ENCODE measurements at places on chromosomes 1 and 21.

GRCh38 chr1:204706838-204707509 lies 21.4 kb upstream of the LRRN2 start:
- DNase-seq: no peak

GRCh38 chr1:160419838-160420169 lies 19.4 kb downstream of the VANGL2 start:
- DNase-seq: no peak

DNA sequence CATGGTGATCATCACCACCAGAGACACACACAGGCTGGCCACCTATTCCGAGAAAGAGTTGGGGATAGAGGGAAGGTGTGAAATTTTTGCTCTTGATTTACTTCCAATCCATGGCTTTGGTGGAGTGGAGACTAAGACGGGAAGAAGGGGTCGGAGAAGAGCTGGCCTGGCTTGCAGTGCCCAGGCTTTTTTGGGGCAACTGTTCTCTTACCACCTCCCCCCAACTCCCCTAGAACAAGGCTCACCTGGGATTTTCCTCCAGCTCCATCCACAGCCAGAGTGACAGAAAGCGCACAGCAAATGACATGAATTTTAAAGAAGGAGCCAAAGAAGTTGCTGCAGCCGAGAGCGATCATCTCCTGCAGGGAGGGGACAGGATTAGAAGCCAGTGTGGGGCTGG lies 16.0 kb downstream of the SLC26A9 start:
- no peak for DNase-seq

DNA sequence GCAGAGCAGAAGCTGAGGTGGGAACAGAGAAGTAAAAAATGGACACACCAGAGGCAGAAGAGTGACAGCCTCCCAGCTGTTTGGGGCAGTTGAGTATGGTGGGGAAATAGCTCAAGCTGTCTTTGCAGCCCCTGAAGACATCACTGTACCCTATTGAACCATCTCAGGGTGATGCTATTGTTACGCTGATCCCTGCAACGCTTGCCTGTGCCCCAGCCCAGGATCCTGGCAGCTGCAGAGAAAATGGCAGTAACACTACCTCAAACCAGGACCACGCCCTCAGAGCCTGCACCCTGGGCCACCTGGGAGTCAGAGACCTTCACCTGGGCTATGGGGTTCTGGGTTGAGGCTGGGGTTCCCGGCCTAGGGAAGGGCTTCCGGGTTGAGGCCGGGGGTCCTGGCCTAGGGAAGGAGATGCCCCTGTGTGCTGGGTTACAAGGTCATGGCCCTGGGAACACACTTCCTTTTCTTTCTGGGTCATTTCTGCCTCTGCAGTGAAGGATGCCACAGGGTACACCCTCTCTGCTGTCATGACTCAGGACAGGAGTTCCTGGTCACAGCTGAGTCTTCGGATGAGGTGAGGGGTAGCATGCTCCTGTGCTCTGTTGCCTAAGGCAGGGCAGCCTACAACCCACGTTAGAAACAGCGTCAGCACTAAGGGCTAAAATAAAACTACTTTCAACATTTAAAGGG lies 11.6 kb downstream of the BSND start:
- DNase-seq: no peak

GRCh38 chr1:216310776-216311175 lies 112.5 kb downstream of the USH2A start:
- DNase-seq: no peak

GRCh38 chr1:151494741-151495281 lies 16.4 kb upstream of the CGN start:
- DNase-seq: no peak

DNA sequence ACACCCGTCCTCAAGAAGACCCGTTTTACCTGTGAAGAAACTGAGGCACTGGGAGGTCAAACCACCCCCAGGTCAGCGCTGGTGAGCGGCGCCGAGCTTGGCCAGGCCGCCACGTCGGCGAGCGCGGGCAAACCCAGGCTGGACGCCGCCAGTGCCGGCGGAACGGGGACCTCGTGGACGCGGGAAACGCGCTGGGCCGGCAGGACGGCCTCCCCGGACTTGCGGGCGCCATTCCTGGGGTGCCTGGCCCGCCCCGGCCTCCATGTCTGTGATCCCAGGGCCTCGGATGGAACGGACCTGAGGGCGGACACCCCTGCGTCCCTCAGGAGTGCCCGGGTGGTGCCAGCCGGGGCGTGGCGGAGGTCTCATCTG lies 764 bp upstream of the SUMO3 start:
- no peak for DNase-seq

- DNase-seq: no peak
Measured at GRCh38 chr1:168263130-168263529, 17.5 kb upstream of the TBX19 start.

GRCh38 chr1:50422675-50422945 lies 633 bp downstream of the DMRTA2 start:
- DNase-seq: no peak

DNA sequence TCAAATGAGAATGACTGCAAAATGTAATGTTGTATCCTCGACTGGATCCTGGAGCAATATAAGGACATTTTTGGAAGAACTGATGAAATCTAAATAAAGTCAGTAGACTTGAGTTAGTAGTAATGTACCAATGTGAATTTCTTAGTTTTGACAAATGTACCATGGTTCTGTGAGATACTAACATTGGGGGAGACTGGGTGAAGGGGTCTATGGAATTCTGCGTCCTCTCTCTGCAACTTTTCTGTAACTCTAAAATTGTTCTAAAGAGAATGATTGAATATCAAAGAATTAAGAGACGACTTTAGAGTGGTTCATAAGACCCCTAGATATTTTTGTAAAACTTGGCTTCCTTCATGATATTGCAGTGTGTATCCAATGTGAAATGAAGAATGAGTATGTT lies 59.2 kb upstream of the KAZN start:
- DNase-seq: no peak

- DNase-seq: no peak
Measured at GRCh38 chr21:42151148-42151947, 67.6 kb upstream of the ABCG1 start.

- DNase-seq: no peak
Measured at GRCh38 chr1:217369996-217370551, 260.8 kb downstream of the GPATCH2 start.

DNA sequence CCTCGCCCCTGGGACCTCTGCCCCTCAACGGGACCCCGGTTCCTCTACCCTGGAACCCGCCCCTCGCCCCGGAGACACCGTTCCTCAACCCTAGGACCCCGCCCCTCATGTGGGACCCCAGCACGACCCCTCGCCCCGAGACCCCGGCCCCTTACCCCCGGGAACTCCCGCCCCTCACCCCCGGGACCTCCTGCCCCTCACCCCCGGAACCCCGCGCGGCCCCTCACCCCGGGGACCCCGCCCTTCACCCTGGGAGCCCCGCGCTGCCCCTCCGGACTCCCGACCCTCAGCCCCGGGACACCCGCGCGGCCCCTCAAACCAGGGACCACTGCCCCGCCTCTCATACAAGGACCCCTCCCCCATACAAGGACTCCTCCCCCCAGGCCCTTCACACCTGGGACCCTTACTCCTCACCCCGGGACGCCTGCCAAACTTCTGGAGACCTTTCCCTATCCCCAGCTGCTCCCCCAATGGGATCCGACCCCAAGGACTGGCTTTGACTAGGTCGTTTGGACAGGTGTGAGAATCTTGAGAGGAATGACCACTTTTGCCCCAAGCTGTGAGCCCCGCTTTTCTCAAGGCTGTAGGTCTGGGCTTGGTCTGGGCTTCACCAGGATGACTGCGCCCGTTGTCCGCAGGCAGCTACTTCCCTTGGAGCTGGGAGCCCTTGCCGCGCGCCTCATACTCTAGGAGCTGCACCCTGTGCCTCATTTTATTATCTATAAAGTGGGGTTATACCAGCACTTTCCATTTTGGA lies 843 bp downstream of the DIP2A start:
- DNase-seq: no peak

GRCh38 chr1:154912755-154913154 lies 23.8 kb downstream of the PMVK start:
- no peak for DNase-seq

DNA sequence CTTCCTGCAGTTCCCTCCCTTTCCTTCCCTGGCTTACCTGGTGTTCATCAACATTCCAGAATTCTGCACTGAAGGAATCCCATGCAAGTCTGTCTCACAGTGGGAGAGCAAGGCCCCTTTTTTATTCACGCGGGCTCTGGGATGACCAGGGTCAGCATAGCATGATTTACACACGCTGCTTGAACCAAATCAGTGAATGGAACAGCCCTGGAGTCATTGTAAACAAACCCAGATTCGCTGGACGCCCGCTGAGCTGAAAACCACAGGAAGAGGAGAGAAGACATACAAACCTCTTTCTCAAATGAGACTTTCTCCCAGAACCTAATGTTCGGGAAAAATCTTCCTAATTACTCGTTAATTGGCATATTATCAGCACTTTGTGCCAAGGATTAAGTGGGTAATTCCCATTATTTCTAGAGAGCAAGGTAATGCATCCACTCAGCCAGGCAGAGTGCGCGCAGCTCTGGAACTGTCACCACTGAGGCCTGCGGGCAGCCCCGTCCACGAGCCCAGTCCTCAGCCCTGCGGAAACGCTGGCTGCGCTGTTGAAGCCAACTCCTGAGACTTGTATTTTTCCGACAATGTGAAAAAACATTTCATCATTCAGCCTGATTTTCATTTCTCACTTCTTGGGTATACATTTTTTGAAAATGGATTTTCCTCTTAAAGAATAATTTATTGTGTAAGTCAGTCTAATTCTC lies 140.0 kb downstream of the ETS2 start:
- DNase-seq: no peak

- no peak for DNase-seq
Measured at GRCh38 chr1:109837852-109838570, 72.6 kb upstream of the CSF1 start.

DNA sequence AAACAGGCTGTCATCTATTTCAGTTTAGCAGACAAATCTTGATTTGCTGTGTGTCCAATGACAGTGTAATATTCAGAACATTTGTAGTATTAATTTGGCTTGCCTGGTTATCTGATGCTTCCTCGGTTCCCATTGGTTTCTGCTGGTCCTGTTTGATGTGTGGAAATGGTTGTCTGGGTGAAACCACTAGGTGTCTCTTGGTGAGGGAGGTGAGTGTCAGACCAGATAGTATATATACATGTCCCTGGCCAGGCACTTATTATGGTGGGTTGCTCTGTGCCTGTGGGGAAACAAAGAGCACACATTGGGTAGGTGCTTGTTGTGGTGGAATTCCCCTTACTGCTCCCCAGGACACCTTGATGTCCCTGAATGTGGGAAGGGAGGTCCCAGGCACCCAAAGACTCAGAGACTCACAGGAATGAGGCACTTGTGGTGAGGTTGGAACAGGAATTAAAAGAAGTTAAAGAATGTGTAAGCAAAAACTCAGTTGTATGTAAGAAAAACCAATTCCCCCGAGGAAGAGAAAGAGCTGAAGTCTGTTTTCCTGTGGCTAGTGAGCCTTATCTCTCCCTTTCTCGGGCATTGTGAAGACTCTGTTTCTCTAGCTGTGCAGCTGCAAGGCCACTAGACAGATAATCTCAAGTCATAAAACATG lies 1519.1 kb downstream of the BRINP3 start:
- no peak for DNase-seq

- no peak for DNase-seq
Measured at GRCh38 chr1:38044221-38045215, 2.1 kb downstream of the POU3F1 start.

DNA sequence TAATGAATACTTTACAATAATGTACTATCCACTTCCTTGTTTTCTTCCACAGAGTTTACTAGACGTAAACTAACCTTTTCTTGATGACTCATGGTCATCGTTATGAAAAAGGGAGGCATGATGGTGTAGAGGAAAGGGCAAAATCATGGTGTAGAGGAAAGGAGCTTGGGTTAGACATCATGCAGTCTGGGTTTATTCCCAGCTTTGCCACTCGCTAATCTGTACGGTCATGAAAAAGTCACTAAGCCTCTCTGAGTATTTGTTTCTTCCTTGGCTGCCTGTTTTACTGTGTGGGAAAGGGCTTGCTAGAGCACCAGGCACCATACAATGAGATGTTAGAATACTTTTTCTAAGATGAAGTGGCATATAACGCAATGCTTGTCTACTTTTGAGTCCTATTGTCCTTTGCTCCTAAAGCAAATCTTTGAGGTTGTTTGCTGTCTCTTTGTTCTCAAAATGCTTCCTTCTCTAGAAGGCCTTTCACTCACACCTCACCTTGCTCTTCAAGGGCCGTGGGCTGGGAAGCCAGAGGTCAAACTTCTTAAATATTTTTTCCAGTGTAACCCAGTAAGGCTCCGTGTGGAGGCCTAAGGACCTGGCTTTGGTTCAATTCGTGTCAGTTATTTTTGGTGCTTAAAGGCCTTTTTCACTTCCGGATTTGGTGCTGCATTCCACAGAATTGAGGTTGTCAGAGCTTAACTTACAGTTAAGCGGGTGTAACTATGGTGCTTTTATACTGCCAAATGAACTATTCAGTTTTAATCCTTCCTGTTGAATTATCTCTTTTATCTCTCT lies 9.9 kb upstream of the ETV3 start:
- no peak for DNase-seq

GRCh38 chr1:40905061-40905460 lies 42.9 kb upstream of the CITED4 start:
- DNase-seq: no peak

GRCh38 chr1:80565406-80565805 lies 1235.3 kb upstream of the ADGRL2 start:
- no peak for DNase-seq

DNA sequence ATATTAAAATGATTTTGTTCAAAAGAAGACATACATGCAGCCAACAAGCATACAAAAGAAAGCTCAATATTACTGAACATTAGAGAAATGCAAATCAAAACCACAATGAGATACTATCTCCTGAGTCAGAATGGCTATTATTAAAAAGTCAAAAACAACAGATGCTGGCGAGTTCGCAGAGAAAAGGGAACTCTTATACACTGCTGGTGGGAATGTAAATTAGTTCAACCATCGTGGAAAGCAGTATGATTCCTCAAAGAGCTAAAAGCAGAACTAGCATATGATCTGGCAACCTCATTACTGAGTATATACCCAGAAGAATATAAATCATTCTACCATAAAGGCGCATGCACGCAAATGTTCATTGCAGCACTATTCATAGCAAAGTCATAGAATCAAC lies 126.0 kb upstream of the HMCN1 start:
- DNase-seq: no peak

- no peak for DNase-seq
Measured at GRCh38 chr1:93501399-93501798, 53.5 kb downstream of the FNBP1L start.

- no peak for DNase-seq
Measured at GRCh38 chr1:19785660-19786059, 14.1 kb downstream of the TMCO4 start.

DNA sequence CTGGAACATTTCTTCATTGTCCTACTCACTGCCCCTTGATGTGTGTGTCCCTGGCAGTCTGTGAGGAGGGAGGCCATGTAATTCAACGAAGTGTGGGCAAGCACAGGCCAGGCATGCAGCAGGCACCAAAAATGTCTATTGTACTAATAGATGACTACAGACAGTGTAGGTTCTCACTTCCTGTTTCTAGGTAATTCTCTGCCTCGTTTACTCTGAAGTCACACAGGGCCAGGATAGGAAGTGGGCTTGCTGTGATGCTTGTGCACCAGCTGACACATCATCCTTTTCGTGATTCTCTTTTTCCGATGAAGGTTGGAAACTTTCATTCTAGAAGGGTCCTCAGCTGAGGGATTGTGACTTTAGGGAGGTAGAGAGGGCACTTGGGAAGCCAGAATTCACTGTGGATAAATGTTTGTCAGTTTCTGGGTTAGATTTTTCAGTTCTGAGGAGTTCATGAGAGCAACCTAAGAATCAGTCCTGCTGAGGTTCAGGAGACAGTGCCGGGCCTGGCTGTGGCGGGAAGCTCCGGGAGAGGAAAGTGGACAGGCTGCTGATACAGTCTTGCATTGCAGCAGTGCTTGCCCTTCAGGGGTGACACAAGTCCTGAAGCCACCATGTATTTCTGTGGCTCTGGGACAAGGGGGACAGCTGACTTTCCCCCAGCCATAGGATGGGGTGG lies 4.3 kb upstream of the CSF1 start:
- DNase-seq: no peak
